Activated gamma-delta T cell treated with anti-CD3 and anti-CD28 coated beads, Interleukin-2, amount 50 U/mL, for 16 hours (primary cell): ENCODE measurements at places on chromosomes 4 and X.

DNA sequence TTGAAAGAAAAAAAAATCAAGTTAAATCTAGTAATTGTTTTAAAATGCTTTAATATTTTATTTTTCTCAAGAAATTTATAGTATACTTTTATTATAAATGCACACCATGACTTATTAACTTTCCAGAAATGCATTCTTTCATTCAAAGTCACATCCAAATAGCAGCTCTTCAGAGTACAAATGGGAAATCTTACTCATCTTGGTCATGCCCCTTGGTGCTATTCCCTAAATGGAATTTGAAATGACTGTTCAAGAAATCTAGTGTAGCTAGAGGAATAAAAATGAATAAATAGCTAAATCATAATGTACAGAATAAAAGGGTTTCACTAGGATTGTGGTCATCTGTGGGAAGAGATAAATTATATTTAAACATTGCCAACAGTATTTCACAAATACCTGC, 1139.7 kb downstream of the PCDH18 start:
- no peak for DNase-seq

DNA sequence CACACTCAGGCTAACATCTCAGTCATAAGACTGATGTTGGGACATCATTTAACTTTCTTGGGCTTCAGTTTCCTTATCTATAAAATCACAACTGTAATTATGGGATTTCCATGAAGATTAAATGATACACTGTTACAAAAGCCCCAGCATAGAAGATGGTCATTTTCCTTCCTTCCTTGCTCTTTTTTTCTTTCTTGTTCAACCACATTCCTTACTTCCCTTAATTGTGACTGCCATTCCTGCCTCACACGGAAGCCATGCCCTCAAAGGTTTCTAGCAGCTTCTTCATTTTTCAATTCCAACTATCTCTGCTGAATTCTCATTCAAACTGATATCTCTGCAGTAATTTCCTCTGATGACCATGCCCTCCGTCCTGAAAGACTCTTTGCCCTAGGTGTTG, 311.8 kb downstream of the PPP3CA start:
- no peak for DNase-seq

DNA sequence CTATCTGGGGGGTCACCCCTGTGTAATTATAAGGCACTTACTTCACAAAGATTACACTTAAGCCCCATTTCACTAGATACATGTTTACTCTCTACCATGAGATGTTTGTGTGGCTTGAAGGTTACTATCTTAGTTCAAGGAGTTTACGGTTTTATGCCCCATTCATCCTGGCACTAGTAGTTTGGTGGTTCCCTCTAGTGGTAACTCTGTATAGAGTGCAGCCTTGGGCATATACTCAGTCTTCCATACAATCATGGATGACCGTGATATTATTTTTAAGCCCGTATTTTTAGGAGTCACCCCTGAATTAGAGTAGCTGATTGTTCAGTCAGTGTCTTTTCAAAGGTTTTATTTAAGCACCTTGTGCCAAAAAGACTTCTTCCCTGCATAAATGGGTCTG, 109.9 kb upstream of the FAM47C start:
- no peak for DNase-seq

GRCh38 chr4:178595500-178596138, 1153.4 kb upstream of the AGA start:
- DNase-seq, result no peak

GRCh38 chrX:15143825-15144121, 126.1 kb downstream of the ASB9 start:
- DNase-seq, result no peak

GRCh38 chr4:13511101-13511500, 27.0 kb upstream of the RAB28 start:
- no peak for DNase-seq

- no peak for DNase-seq
Observed at GRCh38 chr4:125849869-125850268, 535.1 kb downstream of the FAT4 start.

GRCh38 chrX:110584083-110584482, 211.5 kb downstream of the CHRDL1 start:
- DNase-seq, result no peak

DNA sequence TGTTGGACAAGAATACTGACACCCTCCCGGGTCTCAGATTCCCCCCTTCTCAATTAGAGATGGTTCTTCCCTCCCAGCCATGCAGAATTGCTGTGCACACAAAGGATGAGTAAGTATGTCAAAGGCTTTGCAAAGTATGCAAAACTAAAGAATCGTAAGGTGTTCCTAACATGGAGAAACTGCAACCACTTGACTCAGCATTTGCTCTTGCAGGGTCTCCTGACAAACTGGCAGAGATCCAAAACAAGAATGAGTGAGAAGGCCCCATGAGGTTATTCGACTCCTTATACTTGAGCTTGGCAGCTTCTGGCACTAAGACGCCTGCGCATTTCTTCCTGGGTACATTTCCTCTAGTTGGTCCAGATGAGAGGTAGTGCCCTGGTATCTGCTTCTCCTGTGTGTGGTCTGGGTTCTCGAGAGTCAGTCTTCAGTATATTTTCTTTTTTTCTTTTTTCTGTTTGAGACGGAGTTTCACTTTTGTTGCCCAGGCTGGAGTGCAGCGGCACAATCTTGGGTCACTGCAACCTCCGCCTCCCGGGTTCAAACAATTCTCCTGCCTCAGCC, 8.2 kb downstream of the FAM184B start:
- DNase-seq, result no peak

DNA sequence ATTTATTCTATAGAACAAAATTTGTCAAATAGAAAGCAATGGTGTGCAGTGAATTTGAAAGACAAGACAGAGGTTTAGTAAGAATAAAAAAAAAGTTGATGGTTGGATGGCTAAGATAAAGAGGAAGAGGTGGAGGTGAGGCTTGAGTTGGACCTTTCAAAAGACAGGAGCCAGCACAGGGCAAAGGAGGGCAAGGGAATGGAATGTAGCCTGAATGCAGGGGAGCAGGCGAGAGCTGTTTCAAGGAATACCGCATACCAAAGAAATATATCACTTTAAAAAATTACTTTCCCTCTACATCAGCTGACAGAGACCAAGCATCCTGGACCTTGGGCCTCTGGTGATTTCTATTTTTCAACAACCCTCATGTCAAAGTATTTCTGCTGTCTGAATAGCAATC, 38.0 kb upstream of the CXXC4 start:
- no peak for DNase-seq

- no peak for DNase-seq
Observed at GRCh38 chrX:50697691-50698090, 116.3 kb downstream of the SHROOM4 start.

GRCh38 chrX:10052906-10053625, 85.9 kb downstream of the CLDN34 start:
- DNase-seq, result no peak

DNA sequence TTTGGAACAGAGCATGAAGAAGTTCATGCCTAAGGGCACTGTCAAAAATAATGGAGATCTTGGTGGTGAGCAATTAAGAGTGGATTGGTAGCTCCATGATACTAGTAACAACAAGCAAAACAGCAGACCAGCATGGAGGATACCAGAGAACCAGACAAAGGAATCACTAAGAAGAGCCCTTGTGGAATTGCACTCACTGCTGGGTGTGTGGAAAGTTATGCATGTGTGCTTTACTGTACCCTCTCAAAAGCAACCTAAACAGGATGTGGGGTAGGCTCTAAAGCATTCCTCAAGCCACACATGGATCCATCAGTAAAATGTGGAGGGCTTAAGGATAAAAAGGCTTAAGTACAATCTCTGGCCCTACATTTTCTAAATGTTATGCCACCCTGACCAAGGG, 69.5 kb downstream of the AR start:
- DNase-seq, result no peak

GRCh38 chr4:36966756-36967460, 277.6 kb upstream of the NWD2 start:
- no peak for DNase-seq

- DNase-seq, result no peak
Observed at GRCh38 chr4:55876387-55876786, 22.9 kb downstream of the EXOC1 start.

- DNase-seq, result no peak
Observed at GRCh38 chr4:81622028-81622427, 150.3 kb upstream of the RASGEF1B start.

GRCh38 chrX:57821703-57822387, 88.4 kb downstream of the ZXDA start:
- no peak for DNase-seq

DNA sequence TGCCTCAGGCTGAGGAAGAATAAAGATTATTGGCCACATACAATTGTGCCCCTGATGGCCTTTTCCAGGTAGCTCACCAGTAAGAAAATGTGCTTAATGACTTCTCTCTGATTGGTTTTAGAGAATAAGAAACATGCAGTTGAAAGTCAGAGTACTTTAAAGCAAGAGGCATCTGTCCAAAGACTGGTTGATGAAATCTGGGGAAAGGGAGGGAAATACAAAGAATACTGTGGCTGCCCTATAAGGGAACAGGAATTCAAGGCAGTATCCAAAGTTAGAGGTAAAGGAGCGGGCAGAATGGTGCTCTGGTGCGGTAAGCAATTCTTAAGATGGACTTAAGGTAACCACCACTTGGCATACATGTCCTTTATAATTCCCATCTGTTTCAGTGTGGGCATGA, 11.4 kb downstream of the PBDC1 start:
- no peak for DNase-seq

- no peak for DNase-seq
Observed at GRCh38 chrX:150527108-150527507, 41.3 kb upstream of the MTM1 start.

DNA sequence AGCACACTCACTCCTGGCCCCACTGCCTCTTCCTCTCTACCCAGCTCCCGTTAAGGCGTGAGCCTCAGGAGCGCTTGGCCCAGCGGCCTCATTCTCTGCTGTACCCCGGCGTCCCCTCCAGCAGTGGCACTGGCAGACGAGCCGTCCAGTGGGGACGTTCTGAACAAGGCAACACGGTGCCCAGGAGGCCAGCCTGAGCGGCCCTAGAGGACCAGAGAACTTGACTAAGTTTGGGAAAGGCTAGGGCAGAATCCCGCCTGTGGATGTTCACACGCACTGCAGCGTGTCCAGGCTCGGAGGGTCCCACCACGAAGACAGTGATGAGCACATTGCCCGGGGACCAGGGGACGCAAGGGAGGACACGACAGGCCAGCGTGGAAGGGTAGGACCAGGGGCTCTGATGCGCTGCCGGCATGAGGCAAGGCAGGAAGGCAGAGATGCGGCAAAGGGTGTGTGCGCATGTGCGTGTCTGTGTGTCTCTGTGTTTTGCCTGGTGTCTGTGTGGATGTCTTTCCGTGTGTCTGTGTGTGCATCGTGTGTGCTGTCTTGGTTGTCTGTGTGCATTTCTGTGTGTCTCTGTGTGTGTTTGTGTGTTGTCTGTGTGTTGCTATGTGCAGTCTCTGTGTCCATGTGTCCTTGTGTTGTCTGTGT, 89.4 kb downstream of the ABLIM2 start:
- no peak for DNase-seq

DNA sequence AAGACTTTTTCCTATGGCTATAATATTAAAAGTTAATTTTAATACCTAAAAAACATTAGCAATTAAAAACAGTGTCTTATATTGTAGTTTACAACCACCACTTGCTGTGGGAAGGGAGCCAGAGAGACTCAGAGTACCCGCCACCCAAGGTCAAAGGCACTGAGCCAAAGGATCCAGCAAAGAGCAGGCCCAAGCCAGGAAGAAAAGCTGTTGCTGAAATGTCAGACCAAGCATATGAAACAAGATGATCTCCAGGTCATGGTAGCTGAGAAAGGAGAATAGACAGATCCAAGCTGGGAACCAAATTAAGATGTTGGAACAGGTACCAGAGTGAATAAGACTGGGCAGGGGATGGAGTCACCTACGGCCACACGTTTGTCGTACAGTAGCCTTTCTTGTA, 18.8 kb upstream of the ATOH1 start:
- DNase-seq, result no peak

- no peak for DNase-seq
Observed at GRCh38 chr4:156607478-156607857, 364.1 kb downstream of the PDGFC start.

DNA sequence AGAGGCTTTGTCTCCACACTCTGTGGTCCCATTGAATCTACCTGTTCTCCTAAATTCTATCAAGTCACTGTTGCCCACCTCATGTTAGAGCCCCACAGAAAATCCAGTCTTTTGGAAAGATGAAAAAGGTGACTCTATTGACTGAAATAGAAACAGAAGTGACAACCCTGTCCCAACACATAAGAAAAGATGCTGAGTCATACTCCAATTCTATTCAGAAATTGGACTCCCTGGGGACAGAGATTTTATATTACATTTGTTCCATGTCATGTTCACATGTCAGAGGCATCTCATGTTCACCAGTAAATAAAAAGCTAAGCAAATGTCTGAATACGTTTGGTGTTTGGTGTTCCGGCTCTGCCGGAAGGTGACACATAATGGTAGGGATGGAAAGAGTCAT, 2.9 kb upstream of the GRPR start:
- DNase-seq, result no peak

DNA sequence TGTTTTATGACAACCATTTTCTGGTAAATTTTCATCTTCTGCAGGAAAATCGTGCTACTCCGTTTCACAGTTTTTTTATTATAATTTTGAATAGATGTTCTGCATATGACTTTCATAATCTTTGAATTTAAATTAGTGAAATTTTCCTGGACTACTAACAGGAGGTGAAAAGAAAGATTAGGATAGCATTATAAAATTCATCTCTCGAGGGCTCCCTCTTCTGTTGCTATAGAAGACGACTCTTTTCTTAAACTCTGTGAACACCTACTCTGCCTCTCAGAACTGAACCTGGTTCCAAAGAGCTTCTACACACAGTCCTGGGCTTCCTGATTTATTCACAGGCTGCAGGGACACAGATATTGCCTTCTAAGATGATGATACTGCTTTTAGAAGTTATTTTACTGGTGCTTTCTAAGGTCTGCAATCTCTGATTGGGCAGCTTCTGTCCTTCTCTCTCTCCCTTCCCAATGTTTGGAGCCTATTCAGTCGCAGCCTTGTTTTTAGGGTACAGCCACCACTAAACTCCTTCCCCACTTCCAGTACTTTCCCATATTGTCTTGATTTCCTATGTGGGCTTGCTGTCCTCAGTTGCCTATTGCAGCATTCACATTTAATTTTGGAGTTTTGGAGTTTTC, 10.1 kb upstream of the SAP30 start:
- DNase-seq, result no peak

- DNase-seq, result no peak
Observed at GRCh38 chr4:147638942-147639341, 21.7 kb downstream of the TMEM184C start.

DNA sequence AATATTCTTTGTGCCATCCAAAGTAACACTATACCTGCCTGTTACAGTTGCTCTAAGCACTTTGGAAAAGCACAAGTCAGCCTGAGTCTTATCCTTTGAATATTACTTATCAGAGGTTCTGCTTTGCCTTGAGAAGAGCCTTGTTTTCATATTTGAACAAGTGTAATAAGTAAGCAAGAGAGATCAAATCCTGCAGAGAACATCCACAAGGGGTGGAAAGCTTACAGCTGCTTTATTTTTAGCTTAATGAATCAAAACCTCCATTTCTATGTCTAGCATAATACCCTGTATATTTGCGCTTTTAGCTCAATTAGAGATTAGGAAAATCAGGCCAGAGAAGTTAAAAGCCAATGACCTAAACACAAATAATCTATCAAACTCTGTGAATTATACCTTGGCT, 139.8 kb downstream of the CDS1 start:
- DNase-seq, result no peak

GRCh38 chr4:85423431-85423830, 51.5 kb upstream of the ARHGAP24 start:
- DNase-seq, result no peak
